Activated CD4-positive, alpha-beta T cell treated with anti-CD3 and anti-CD28 coated beads, Interleukin-2, amount 10 ng/mL, durations not matched to agents 24 days and 14 days (primary cell): ENCODE measurements at places on chromosomes 4 and X. TPM values are rescaled to one million over a fixed set of nuclear protein-coding genes. Genes with fewer than 3 reads are reported as not detected.

- DNase-seq: no peak
Measured at GRCh38 chr4:100285121-100285520, 94.9 kb upstream of the DDIT4L start.

- no peak for DNase-seq
Measured at GRCh38 chrX:2523911-2524310, 23.1 kb upstream of the DHRSX start.

- DNase-seq: no peak
Measured at GRCh38 chrX:72470117-72470516, 102.5 kb downstream of the HDAC8 start.

- DNase-seq: no peak
Measured at GRCh38 chr4:43690116-43690515, 758.5 kb downstream of the KCTD8 start.

DNA sequence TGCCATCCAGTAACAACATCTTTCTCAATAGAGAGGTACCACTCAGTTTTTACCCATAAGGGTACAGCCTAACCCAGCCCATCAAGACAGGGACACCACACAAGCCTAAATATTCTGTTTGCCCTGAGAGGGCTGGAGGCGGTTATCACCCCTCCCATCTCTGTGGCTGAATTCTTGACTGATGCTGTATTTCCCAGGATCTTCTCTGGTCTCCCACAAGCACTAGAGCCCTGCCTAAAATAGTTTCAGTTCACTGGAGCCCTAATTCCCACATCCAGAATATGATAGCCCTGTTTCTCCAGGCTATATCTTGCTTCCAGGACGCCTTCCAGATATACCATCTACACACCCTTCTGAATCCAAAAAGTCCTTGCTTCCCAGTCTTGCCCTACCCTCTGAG, 91.6 kb upstream of the NMU start:
- no peak for DNase-seq

GRCh38 chr4:153218961-153219360, 14.7 kb downstream of the TRIM2 start:
- DNase-seq: no peak

DNA sequence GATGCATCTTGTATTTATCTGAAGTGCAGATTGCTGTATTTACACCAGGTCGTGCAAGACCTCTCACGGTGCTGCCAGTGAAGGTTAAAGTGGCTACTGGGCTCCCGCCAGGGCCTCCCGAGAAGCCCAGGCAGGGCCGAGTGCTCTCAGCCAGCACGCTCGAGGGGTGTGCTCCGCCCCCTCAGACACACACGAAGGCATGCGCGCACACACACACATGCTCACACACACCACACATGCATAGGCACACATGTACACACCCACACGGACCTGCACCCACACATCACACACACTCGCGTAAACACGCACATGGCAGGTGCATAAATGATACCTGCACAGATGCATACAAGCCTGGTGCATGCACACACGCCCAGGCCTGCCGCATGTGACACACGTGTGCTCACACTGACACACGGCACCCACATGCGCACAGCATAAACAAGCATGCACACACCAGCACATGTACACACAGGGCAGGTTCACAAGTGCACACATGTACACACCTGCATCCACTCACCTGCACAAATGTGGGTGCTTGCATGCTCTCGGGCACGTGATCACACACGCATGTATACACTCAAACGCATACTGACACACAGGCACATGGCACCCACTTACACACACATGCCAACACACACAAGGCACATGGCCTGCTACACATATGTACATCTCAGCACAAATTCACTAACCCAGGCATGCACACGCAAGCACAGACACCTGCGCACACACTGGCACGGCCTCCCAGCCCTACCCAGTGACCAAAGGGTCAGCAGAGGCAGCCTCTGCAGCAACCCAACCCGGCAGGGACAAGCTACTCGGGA, 71.6 kb downstream of the FAM53A start:
- DNase-seq: no peak

- DNase-seq: no peak
Measured at GRCh38 chr4:154958621-154959358, 177.7 kb downstream of the RBM46 start.

- no peak for DNase-seq
Measured at GRCh38 chr4:67885762-67886161, 2.0 kb upstream of the TMPRSS11D start.

- DNase-seq: no peak
Measured at GRCh38 chrX:134538316-134538715, 78.4 kb downstream of the HPRT1 start.

DNA sequence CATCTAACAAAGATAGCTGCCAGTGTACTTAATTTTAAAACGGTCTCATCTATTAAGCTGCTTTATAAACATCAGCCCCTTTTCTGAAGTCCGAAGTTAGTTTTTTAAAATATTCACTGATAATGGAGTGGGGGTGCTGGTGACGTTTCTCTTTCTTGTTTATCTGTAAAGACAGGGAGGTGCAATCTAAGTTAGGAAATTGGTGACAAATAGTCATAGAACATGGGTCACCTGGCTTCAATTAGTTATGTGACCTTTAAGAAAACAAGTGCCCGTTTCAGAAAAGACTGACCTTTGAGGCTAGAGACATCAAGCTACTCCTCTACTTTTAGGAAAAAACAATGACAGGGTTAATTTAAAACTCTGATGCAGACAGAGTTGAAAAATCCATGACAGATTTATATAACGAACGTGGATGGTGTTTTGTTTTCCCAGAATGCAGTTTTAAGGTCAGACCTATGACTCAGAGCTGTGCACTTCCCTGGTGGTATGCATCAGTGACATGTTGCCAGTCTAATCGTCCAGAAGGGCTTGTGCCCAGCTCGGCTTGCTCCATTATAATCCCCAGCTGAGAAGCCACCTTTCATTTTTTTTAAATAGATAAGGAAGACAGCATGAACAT, 38.2 kb downstream of the FHL1 start:
- no peak for DNase-seq

DNA sequence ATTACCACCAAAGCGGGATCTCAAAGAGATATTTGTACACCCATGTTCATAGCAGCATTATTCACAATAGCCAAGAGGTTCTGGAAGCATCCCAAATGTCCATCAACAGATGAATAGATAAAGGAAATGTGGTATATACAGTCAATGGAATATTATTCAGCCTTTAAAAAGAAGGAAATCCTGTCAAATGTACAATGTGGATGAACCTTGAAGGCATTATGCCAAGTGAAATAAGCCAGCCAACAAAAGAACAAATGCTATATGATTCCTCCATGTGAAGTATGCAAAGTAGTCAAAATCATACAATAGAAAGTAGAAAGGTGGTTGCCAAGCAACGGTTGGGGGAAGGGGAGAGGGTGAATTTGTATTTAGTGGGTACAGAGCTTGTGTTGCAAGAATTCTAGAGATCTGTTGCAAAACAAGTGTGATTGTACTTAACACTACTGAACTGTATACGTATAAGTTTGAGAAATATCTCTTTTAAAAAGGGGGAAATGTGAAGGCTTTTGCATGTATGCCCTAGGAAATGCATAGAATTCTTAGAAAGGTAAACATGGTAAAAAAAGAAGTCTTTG, 5.0 kb upstream of the ZRSR2 start:
- DNase-seq: no peak

- DNase-seq: no peak
Measured at GRCh38 chr4:82076809-82077208, 297.0 kb downstream of the HNRNPD start.

GRCh38 chr4:13522282-13523104, 21.8 kb downstream of the NKX3-2 start:
- DNase-seq: peak; percentile 62

- no peak for DNase-seq
Measured at GRCh38 chr4:170015285-170015684, 10.9 kb downstream of the MFAP3L start.

DNA sequence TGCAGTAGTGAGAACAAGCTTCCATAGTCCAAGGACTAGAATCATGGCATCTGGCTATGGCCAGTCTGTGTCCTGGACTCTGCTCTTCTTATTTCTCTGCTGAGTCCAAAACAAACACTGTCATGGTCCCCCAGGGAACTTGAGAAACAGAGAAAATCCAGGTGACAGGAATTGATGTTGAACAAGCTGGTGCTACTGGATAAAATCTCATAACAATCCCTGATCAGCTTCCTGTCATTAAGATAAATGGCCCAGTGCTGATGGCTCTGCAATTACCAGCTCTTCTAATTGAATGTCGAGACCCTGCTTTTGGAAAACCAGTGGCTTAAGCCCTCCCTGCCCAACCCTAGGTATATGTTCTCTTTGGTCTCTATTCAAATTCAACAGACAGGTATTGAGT, 58.8 kb upstream of the ARHGAP36 start:
- DNase-seq: no peak

GRCh38 chrX:96564595-96564994, 120.0 kb upstream of the DIAPH2 start:
- no peak for DNase-seq

GRCh38 chrX:39377773-39378172, 576.5 kb downstream of the MID1IP1 start:
- DNase-seq: no peak

- DNase-seq: no peak
Measured at GRCh38 chr4:2794486-2795299, 1.8 kb downstream of the SH3BP2 start.

- no peak for DNase-seq
Measured at GRCh38 chr4:39410415-39410814, 3.7 kb downstream of the KLB start.

Gene XKRX
- 0.12 and 0.23 TPM in 2 replicates for total RNA-seq

Gene NAA11
- total RNA-seq: not detected in 2 replicates

Gene UGT2B15
- not detected in 2 replicates for total RNA-seq

Gene UCP1
- not detected in 2 replicates for total RNA-seq

Gene SH3RF1
- total RNA-seq: 0.66 and 0.68 TPM in 2 replicates

Gene UNC5C
- not detected in 2 replicates for total RNA-seq

Gene EVC2
- total RNA-seq: 0.31 and 0.40 TPM in 2 replicates

Gene CLCN4
- not detected in 2 replicates for total RNA-seq

Gene GASK1B
- total RNA-seq: not detected in 2 replicates

Gene CPEB2
- 12.4 and 15.0 TPM in 2 replicates for total RNA-seq

Gene IL2
- 965 and 976 TPM in 2 replicates for total RNA-seq

Gene GC
- not detected in 2 replicates for total RNA-seq

Gene AFAP1
- total RNA-seq: 37.6 and 40.8 TPM in 2 replicates

Gene MAGEH1
- 14.4 and 16.6 TPM in 2 replicates for total RNA-seq

Gene P2RY10
- 34.1 and 38.8 TPM in 2 replicates for total RNA-seq
